NCI-H1417 (cell line): ENCODE measurements at places on chromosomes 6 and 20.
A peak's percentile ranks its signal among the peaks of the same experiment; 100 is the strongest.

DNA sequence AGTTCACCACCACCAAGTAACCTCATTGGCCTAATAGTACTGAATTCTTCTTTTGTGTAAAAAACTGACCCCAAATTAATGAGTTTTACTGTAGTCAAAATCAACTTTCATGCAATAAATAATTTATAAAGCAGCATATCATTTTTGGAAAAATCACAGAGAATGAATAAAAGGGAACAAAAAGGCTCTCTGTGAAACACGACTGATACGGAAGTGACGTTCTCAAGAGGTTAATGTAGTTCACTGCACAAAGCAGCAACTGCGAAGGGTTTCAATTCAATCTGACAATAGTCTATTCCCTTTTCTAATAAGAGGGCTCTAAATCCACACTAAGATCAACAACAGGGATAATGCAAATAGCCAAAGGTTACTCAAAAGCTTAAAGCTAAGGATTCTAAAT is 70.3 kb downstream of the PREP start:
- no peak for DNase-seq

DNA sequence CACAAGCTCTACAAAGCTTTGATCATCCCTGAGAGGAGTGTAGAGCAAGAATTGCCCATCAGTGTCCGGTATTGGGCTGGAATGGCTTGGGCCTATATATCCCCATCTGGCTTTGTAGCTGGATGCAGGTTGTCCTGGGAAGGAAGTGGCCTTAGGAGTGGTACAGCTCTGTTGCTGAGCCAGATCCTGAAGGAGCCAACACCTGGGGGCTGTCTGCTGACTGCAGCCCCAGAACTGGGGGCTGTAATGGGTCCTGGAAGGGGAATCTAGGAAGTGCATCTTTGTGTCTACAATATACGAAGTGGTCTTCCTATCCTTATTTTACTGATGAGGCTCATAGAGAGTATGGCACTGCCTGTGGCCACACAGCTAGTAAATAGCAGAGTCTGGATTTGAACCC is 145.9 kb downstream of the CDC5L start:
- no peak for DNase-seq

DNA sequence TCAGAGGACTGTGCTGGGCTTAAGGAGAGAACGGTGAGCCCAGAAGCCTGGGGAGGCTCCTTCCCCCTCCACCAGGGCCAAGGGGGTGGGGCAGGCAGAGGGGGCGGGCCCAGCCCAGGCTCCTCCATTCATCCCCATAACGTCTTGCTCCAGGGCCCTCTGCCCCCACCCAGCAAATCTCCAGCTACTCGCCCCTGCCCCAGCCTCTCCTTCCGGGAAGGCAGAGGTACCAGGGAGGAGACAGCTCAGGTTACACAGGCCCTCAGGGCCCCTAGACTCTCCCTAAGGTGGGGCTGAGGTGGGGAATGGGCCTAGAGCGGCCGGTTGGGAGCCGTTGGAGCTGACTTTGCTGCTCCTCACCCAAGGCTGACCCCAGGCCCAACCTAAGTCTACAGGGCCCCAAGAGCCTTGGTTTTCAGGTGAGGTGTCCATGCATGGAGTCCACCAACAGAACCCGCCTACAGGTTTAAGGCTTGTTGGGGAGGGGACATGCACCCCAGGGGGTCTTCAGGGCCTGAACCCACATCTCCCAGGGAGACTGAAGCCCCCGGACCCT is 1.2 kb downstream of the LAMA5 start:
- no peak for DNase-seq

DNA sequence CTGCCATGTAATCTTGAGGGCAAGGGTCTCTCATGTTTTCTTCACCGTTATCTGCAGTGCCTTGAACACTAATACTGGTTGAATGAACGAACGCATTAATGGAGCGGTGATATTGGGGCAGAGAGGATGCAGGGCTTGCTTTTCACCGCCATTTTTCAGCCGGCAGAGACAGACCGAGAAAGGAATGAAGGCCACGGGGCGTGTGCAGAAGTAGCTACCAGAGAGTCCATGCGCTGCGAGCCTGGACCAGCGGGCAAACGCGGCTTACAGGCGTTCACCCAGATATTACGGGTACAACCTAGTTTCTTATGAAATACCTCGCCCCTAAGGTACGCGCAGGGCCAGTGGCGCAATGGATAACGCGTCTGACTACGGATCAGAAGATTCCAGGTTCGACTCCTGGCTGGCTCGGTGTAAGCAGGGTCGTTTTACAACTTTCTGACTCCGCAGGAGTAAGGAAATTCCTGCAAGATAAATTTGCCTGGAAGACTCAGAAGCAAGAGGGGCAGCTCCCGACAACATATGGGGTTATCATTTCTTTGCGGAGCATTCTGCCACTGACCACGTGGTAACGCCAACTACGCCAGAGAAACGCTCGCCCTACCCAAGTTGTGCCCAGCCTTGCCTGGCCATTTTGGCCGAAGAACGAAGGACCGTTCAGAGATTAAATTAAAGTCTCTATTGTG is 863 bp upstream of the HMGN4 start:
- DNase-seq, result peak; percentile 90

GRCh38 chr20:44745598-44746366 is at the start of gene KCNK15:
Gene KCNK15, plus strand, starts transcription at chr20:44745865. Its CDS starts 46 bp downstream, at chr20:44745911.
- DNase-seq, result no peak

GRCh38 chr6:15101130-15101529 is 144.7 kb upstream of the JARID2 start:
- no peak for DNase-seq

GRCh38 chr6:53818858-53819609 is 24.2 kb downstream of the LRRC1 start:
- no peak for DNase-seq

- no peak for DNase-seq
Observed at GRCh38 chr20:58797371-58798338, 53.0 kb downstream of the GNAS-AS1 start.
